ENCODE measurements at places on chromosomes 4 and X.

- H3K4me3 ChIP-seq = no peak overlapping the region
- no peaks in the 10 kb centered on the region for H3K36me3 ChIP-seq
- no peak overlapping the region for H3K27ac ChIP-seq
- peaks cover 15% of the 10 kb centered on the region for H3K27me3 ChIP-seq
These were observed 57.6 kb upstream of the LGI2 start for GRCh38 chr4:25088093-25088952.

- H3K27ac ChIP-seq = no peak overlapping the region
- H3K4me3 ChIP-seq = no peak overlapping the region
- no peak for DNase-seq
- H3K36me3 ChIP-seq = no peaks in the 10 kb centered on the region
- no peaks in the 10 kb centered on the region for H3K27me3 ChIP-seq
These were observed 162.1 kb upstream of the KIT start for GRCh38 chr4:54495641-54496040.

DNA sequence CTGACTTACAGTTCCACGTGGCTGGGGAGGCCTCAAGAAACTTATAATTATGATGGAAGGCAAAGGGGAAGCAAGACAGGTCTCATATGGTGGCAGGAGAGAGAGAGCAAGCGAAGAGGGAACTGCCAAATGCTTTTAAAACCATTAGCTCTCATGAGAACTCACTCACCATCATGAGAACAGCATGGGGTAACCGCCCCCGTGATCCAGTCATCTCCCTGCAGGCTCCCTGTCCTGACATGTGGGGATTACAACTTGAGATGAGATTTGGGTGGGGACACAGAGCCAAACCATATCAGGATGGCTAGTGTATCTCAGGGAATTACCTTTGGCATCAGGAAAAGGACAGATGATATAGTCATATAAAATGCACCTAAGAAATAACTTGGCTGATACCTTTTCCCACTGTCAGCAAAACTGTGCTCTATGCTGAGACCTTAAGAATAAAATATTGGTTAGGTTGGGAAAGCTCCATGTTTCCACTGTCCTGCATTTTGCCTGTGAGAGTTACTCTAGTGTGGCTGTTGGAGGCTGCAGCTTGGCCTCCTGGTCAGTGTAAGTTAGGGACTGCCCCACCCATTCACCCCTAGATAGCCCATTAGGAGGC is 110.3 kb downstream of the UCHL1 start:
- no peak overlapping the region for H3K4me3 ChIP-seq
- no peak for DNase-seq
- no peak overlapping the region for H3K27ac ChIP-seq
- no peaks in the 10 kb centered on the region for H3K36me3 ChIP-seq

GRCh38 chr4:101032541-101032940 is 314.8 kb downstream of the PPP3CA start:
- H3K36me3 ChIP-seq = peaks cover 6% of the 10 kb centered on the region
- H3K27me3 ChIP-seq = no peaks in the 10 kb centered on the region
- peaks cover 5% of the 10 kb centered on the region for H3K4me1 ChIP-seq
- H3K4me3 ChIP-seq = no peak overlapping the region
- no peak for DNase-seq
- H3K27ac ChIP-seq = no peak overlapping the region
